Stimulated activated CD8-positive, alpha-beta memory T cell treated with anti-CD3 and anti-CD28 coated beads, Interleukin-15, amount 100 ng/mL, for 4 hours (primary cell): ENCODE measurements at places on chromosomes 12 and 14.

DNA sequence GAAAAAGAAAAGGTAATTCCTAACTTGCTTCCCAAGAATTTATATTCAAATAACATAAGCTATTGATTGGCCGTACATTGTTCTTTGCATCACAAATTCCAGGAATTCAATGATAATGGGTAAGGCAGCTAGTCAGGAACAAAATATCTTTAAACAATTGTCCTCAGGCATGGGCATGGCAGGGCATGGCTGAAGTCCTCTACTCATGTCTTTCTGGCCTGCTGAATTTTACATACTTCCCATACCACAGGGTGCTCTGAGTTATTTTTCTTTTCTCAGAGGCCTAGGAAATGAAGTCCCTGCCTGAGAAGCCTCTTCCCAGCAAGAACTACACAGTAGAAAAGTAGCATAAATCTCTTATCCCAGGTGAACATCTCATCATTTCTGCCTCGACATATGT lies 15.1 kb upstream of the DRAM1 start:
- no peak for DNase-seq

GRCh38 chr12:43112101-43112920 lies 439.7 kb downstream of the ADAMTS20 start:
- no peak for DNase-seq

- DNase-seq, result no peak
These were observed 1435.9 kb upstream of the TMEM132C start for GRCh38 chr12:126830778-126831680.

- DNase-seq, result no peak
These were observed 67.2 kb downstream of the AEBP2 start for GRCh38 chr12:19506497-19506896.

DNA sequence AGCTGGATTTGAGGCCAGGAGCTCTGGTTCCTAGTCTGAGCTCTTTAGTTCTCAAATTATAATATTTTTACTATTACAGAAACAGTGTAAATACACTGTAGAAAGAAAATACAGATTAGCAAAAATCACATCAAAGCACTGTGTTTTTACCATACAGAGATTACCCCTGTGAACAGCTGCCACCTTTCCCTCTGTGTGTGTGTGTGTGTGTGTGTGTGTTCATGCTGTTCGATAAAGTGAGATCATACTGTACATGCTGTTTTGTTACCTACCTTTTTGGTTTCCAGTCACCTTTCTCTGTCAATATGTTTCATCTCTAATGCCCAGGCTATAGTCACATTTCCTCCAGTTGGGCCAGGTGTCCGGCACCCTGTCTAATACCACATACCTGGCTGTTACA lies 26.9 kb downstream of the MVK start:
- no peak for DNase-seq

- no peak for DNase-seq
These were observed 1.5 kb upstream of the ZBTB42 start for GRCh38 chr14:104799244-104800014.

DNA sequence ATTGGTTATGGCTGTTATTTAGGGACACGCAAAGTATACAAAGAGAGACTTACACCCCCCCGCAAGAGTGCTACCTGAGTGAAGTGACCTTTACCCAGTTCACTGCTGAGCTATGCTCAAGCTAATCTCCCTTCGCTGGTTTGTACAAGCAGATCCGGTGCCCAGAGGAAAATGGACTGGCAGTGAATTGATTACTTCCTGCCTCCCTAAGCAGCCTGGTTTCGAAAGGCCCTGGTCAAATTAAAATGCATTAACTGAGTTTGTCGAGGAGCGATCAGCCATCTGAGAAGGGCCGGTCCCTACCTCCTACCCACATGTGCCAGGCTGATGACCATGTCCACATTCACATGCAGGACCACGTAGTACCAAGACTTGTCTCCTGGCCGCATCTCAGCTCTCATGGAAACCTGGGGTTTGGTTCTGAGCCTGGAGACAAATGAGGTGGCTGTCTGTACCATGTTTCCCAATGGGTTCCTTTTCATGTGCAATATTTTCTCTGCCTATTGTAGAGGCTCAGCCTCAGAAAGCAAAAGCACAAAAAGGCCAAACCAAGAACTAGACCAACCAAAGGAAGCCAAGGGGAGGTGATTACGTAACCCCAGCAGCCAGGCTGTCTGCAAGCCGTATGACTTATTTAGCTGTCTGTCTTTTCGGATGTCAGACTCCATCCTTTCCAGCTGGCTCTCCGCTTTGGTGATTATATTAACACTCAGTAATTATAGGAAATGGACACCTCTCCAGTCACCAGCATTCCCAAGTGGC lies 284.7 kb upstream of the PWP1 start:
- DNase-seq, result no peak

DNA sequence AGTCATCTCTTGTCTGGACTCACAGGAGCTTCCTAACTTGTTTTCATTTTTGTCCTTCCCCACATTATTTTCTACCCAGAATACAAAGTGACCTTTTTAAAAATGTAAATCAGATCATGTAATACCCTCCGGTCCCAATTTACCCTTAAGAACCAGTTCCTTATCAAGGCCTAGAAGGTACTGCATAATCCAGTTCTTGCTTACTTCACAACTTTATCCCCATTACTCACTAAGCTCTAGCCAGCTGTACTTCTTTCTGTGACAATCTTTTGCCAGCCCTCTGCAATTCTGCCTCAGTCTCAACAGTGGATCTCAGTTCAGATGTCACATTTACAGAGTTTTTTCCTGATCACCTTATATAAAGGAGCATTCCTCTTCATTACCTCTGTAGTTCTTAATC lies 11.6 kb downstream of the RAP1B start:
- DNase-seq, result no peak

GRCh38 chr14:94342334-94342934 lies 19.3 kb upstream of the SERPINA6 start:
- no peak for DNase-seq

DNA sequence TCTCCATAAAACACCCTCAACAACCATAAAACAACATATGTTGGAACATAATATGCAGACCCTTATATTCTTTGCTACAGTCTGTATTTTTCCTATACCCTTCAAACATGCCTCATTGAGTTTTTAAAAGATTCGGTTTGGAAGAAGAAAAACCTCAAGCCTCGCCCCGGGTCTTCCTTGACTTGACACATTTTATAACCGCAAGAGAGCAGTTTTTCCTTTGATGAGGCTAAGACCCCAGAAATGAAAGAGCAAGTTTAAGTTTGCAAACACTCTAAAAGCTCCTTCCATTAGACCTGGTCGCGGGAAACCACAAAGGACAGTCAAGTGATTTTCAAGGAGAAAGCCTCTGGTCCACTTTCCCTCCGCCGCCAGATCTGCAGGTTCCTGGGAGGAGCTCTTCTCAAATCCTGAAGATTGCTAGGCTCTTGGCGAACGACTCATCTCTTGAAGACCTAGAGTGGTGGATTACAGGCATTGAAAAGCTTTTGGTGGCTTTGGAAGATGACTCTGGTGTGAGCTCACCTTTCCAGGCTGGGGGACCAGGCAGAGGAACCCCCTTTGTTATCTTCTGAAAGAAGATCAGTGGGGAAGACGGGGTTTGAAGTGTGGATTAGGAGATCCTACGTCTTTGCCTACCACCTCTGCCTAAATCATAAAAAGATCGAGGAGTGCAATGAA lies at the start of gene ASCL4:
Gene ASCL4 (plus strand): TSS at position 356 of the 681 bp plus-strand sequence. CDS start 515 bp downstream, outside the sequence.
- DNase-seq, result no peak

- no peak for DNase-seq
These were observed 1054.7 kb downstream of the GALC start for GRCh38 chr14:86938320-86938719.

DNA sequence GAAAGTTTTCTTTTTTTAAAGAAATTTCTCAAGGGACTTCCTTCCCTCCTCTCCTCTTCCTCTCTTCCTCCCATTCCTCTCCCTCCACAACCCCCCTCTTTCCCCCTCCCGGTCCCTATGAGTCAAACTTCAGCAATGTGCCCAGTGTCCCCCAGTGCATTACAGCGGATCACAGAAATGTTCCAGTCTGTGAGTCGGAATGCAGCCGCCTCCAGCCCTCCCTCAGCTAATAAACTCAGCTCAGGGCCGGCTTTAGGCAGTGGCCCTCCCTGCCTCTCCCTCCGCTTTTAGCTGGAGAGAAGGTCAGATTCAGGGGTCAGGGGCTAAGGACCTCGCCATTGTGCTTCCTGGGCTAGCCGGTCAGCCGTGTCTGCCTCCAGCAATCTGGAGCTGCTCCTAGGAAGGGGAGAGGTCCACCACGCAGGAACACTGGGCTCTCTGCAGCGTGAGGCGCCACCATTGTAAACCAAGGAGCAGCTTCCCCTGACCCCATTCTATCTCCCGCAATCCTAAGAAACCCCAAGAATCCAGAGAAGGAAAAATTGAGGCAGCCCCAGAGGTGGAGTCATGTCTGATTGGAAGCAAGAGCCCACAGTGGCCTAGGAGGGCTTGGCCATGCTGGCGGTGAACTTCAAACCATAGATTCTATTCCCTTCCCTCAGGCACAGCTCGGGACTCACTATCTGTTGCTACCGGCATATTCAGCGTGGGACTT lies 1.1 kb upstream of the HDAC7 start:
- DNase-seq, result no peak

DNA sequence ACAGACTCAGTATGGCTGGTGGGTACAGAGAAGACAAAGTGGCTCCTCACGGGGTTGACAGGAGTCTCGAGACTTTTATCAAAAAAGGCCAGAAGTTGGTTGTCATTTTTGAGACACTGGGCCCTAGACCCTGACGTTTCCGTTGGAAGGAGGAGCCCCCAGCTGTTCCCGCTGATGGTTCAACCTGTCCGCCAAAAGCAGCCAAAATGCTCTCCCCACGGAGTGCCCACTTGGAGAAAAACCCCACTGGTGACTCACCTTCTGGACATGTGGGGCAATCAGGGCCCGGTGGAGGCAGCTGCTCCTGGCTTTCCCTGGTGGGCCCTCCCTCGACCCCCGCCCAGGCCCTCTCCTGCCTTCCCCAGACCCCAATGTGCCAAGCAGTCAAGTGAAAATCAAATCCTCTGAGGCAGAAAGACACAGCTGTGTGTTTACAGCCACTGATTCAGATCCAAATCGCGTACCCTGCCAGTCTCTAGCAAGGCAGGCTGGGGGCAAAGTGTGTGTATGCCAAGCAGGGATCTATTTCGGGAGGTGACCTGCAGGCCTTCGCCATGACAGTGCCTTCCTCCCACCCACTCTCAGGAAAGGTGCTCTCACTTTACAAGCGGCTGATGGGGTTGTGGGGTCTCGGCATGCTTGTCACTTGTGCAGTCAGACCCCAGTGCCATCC lies 347.4 kb downstream of the DPF3 start:
- DNase-seq, result no peak

DNA sequence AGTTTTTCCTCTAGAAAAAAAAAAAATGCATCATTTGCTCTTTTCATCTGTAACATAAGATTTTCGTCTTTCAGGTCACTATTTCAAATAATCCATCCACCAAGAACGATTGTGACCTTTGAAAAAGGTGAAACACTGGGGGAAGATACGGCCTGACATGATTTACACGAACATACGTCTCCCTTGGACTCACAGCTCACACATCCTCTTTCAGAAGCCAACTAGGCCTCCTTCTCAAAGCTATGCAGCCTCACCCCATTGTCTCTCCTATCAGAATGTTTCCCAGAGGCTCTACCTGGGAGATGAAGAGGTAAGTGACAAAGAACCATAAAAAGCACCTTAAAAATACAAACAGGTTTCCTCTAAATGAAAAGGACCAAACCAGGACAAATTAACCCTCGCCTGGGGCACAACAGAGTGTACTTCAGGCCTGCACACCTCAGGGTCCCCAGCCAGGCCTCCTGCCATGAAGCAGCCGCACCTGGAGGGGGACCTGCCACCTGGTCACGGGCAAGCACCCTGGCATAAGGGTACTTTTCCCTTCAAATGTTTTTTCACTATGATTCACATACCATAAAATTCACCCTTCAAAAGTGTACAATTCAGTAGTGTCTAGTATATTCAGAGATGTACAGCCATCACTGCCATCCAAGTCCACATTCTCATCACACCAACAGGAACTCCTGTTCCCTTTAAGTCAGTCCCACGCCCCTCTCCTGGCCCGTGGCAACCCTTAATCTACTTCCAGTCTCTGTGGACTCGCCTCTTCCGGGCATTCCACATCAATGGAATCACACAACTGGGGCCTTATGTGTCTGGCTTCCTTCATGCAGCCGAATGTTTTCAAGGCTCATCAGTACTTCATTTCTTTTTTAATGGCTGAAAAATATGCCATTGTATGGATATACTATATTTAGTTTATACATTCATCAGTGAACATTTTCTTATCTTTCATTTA lies 5.4 kb downstream of the SLC15A4 start:
- DNase-seq, result no peak

GRCh38 chr14:34005901-34006300 lies 55.0 kb upstream of the EGLN3 start:
- DNase-seq, result no peak

GRCh38 chr14:54058505-54058904 lies 101.9 kb upstream of the BMP4 start:
- DNase-seq, result no peak

DNA sequence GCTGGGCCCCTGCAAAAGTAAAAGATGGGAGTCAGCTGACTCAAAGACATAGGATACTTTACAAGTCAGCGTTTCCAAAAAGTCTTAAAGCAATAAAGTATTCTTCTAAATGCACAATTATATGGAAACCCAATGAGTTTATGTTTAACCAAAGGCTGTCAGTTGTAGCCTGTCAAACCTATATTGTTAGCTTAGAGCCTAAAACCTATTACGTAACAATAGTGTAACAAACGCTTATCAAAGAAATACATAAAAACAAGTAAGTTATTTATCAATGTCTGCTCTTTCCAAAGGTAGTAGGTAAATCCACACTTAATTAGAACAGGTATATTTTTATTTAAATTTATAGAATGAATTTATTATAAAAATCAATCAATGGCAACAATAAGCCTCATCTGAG lies 15.9 kb upstream of the SOS2 start:
- no peak for DNase-seq

GRCh38 chr14:74591394-74591793 lies 20.6 kb downstream of the LTBP2 start:
- no peak for DNase-seq

GRCh38 chr12:119149270-119149669 lies 29.5 kb upstream of the HSPB8 start:
- no peak for DNase-seq

DNA sequence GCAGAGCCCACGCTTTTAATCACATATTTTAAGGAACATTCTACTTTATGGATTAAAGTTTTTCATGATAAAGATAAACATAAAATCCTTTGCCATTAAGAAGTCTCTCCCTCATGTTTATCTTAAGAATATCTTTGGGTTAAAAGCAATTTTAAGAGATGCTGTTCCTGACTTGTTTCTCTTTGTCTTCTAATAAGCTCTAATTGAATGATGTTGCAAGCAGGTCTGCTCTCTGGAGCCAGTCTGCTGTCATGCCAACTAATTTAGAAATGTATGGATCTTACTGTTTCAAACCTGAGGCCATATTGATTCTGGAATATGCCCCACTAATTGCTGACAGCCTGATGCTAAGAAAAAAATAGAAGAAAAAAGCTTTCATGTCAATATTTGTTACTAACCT lies 173.6 kb downstream of the TTC8 start:
- DNase-seq, result no peak

DNA sequence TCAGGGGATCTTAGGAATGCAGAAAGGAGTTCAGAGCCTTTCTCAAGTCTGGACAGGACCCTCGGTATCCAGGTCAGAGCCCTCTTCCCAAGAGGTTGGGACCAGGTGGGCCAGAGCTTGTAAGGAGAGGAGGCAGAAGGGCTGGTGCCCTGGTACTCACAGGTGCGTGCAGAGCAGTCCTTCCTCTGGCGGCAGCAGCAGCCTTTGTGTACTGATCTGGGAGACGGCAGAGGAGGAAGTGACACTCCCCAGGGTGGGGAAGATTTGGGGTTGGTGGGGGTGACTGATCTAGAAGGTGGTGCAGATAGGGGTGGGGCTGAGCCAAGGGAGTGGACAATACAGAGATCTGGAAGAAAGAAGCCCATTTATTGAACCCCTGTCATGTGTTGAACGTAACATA lies at the start of gene ITGB7:
Gene ITGB7 (minus strand): TSS at position 210 of the 400 bp plus-strand sequence. CDS start 6,808 bp downstream, outside the sequence.
- no peak for DNase-seq

- peak; percentile 24 for DNase-seq
These were observed 11.6 kb downstream of the ATP6V0A2 start for GRCh38 chr12:123723765-123724164.
